A673 (cell line): ENCODE measurements at places on chromosomes 12 and 14. TPM values are rescaled to one million over a fixed set of nuclear protein-coding genes. Genes with fewer than 3 reads are reported as not detected.
A peak's percentile ranks its signal among the peaks of the same experiment; 100 is the strongest.

Gene KRR1
- total RNA-seq: 75.3 and 85.9 TPM in 2 replicates

- DNase-seq: no peak
- no peaks in the 10 kb centered on the region for H3K4me1 ChIP-seq
- H3K4me3 ChIP-seq: no peak overlapping the region
- H3K27ac ChIP-seq: no peak overlapping the region
- H3K27me3 ChIP-seq: no peaks in the 10 kb centered on the region
These were observed 472.6 kb upstream of the ATP2B1 start for GRCh38 chr12:90181216-90181615.

DNA sequence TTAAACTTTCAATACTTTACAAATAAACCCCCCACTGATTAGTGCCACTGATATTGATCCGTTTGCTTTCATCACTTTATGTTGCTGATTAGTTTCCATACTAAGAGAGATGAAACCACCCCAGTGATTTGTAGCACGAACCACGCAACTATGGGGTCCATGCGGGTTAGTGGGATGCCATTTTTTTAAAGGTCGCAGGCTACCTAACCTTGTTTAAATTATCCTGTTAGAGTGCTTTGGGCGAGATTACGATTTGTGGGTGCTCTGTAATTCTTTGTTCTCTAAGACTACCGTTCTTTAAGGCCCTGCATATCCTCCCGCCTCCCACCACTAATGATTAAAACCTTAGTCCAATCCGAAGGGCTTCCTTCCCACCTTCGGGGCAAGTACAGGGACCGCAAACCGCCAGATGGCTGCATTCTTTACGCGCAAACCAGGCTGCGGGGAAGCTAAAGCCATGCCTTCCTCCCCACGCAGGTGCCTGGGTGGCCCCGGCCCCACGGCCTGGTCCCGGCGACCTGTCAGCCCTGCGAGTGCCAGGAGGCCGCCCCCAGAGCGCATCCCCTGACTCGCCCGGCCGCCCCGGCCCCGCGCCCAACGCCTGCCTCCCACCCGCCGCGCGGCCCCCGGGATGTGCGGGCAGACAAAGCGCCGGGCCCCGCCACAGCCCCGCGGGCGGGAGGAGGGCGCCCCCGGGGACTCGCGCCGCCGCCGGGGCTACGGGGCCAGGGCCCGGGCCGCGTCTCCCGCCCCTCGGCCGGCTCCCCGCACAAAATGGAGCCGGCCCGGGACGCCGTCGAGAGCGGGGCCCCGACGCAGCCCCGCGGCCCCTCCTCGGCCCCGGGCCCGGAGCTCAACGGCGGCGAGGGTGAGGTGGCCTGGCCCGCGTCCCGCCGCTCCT, 759 bp downstream of the NFYB start:
- H3K27me3 ChIP-seq: no peaks in the 10 kb centered on the region
- H3K4me1 ChIP-seq: peaks cover 23% of the 10 kb centered on the region
- peaks cover 11% of the 10 kb centered on the region for H3K36me3 ChIP-seq
- DNase-seq: peak; percentile 46

DNA sequence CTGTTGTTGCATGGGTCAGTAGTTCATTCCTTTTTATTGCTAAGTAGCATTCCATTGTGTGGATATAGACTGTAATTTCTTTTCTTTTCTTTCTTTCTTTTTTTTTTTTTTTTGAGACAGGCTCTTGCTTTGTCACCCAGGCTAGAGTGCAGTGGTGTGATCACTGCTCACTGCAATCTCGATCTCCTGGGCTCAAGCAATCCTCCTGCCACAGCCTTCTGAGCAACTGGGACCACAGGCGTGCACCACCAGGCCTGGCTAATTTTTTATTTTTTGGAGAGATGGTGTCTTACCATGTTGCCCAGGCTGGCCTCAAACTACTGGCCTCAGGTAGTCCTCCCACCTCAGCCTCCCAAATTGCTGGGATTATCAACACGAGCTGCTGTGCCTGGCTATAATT, 5.2 kb downstream of the ATP6V0A2 start:
- no peak overlapping the region for H3K27ac ChIP-seq
- no peaks in the 10 kb centered on the region for H3K27me3 ChIP-seq
- no peaks in the 10 kb centered on the region for H3K4me1 ChIP-seq
- no peak overlapping the region for H3K4me3 ChIP-seq
- DNase-seq: no peak
